ENCODE measurements at places on chromosomes 4 and X. TPM values are rescaled to one million over a fixed set of nuclear protein-coding genes. Genes with fewer than 3 reads are reported as not detected.

DNA sequence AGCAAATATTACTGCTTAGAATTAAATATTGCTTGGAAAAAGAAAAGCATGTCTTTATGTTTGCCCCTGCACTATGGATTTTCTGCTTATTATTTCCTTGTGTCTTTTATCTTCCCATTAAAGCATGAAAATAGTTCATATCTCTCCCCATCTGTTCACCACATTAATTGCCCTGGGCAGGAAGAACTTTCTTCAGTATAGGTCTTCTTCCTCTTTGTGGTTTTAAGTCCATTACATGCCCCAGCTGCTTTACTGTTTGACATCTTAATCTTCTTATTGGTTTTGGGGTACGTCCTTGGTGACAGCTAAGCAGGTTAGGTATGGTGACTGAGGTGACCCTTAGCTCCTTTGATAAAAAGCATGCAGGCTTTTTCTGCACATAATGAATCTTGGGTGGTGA lies 157.3 kb downstream of the AASDH start:
- no peak overlapping the region for H3K27ac ChIP-seq
- no peaks in the 10 kb centered on the region for H3K36me3 ChIP-seq
- DNase-seq = no peak
- no peaks in the 10 kb centered on the region for H3K4me1 ChIP-seq
- no peaks in the 10 kb centered on the region for H3K27me3 ChIP-seq

GRCh38 chr4:89301003-89301402 lies 6.6 kb downstream of the GPRIN3 start:
- H3K4me3 ChIP-seq = no peak overlapping the region
- no peak overlapping the region for H3K27ac ChIP-seq
- DNase-seq = no peak

DNA sequence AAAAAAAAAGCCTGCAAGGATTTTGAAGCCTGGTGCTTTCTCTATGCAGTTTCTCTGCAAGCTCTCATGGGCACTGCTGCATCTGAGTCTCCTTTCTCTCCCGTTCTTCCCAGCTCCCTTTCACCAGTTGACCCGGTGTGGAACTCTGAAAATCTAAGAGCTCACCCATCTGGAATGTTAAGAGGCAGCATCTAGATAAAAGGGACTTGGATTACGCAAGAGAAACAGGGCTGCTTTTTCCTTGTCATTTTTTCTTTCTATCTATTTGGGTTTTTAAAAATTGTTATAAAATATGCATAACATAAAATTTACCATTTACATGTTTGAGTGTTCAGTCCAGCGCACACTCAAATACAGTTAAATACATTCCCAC lies 95.2 kb upstream of the RPS6KA3 start:
- no peak overlapping the region for H3K4me3 ChIP-seq
- no peaks in the 10 kb centered on the region for H3K4me1 ChIP-seq
- no peaks in the 10 kb centered on the region for H3K36me3 ChIP-seq
- no peak for DNase-seq
- no peaks in the 10 kb centered on the region for H3K27me3 ChIP-seq

The PDGFRA gene
- 233 TPM for total RNA-seq

- no peaks in the 10 kb centered on the region for H3K27me3 ChIP-seq
- no peaks in the 10 kb centered on the region for H3K36me3 ChIP-seq
- DNase-seq = no peak
- no peak overlapping the region for H3K27ac ChIP-seq
- H3K4me1 ChIP-seq = no peaks in the 10 kb centered on the region
Measured at GRCh38 chr4:166675411-166675810, 558.9 kb downstream of the SPOCK3 start.

GRCh38 chr4:98293104-98293887 lies 32.1 kb downstream of the RAP1GDS1 start:
- H3K27ac ChIP-seq = no peak overlapping the region
- no peak for DNase-seq
- H3K4me3 ChIP-seq = no peak overlapping the region
- H3K36me3 ChIP-seq = no peaks in the 10 kb centered on the region
- no peaks in the 10 kb centered on the region for H3K27me3 ChIP-seq
- no peaks in the 10 kb centered on the region for H3K4me1 ChIP-seq

- DNase-seq = no peak
- H3K4me1 ChIP-seq = no peaks in the 10 kb centered on the region
- no peaks in the 10 kb centered on the region for H3K27me3 ChIP-seq
- no peak overlapping the region for H3K27ac ChIP-seq
- H3K36me3 ChIP-seq = no peaks in the 10 kb centered on the region
Measured at GRCh38 chrX:7110821-7111276, 36.7 kb upstream of the STS start.

The SMIM10L2A gene
- not detected for total RNA-seq

DNA sequence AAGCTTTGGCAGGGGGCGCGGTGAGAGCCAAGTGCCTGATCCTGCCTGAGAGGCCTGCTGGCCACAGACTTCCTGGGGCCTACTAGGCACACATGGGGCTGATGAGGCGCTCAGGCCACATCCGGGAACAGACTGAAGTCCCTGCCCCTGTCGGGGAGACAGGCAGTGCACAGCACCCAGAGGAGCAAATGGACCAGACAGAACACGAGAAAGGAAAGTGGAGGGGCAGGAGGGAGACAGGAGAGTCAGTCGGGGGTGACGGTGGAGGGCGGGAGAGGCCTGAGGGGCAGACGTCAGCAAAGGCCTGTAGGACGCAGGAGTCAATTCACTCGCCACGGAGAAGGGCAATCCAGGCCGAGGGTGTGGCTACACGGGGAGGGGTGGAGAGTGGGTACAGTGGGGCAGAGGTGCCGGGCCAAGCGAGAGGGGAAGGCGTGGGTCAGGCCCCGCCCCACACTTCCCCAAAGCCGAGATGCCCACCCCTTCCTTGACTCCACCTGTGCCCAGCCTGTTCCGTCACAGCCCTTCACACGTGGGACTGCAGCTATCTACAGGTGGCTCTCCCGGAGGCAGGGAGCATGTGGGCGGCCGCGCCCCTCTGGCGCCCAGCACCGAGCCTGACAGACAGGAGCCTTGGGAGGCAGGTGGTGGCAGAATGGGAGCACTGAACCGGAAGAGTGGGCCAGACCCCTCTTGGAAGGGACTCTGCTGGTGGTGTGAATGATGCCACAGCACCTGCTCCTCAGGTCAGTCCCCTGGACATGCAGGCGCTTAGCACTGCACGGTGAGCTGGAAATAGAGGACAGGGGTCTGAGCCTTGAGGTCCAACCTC lies 20.5 kb downstream of the NOP14 start:
- no peak for DNase-seq
- H3K27me3 ChIP-seq = no peaks in the 10 kb centered on the region
- no peaks in the 10 kb centered on the region for H3K4me1 ChIP-seq
- no peak overlapping the region for H3K4me3 ChIP-seq

- H3K27ac ChIP-seq = no peak overlapping the region
- no peaks in the 10 kb centered on the region for H3K36me3 ChIP-seq
- H3K27me3 ChIP-seq = no peaks in the 10 kb centered on the region
- peak; percentile 65 for DNase-seq
Measured at GRCh38 chr4:124427095-124427767, 285.3 kb downstream of the ANKRD50 start.

- no peaks in the 10 kb centered on the region for H3K36me3 ChIP-seq
- no peaks in the 10 kb centered on the region for H3K27me3 ChIP-seq
- no peak for DNase-seq
- no peak overlapping the region for H3K4me3 ChIP-seq
Measured at GRCh38 chr4:48242511-48243195, 27.0 kb downstream of the TEC start.

The GPR82 gene
- not detected for total RNA-seq

The PPP4R3C gene
- not detected for total RNA-seq

Measured in uterus (tissue), 4 donors.